ENCODE measurements at places on chromosomes 12 and 14.
A peak's percentile ranks its signal among the peaks of the same experiment; 100 is the strongest.

DNA sequence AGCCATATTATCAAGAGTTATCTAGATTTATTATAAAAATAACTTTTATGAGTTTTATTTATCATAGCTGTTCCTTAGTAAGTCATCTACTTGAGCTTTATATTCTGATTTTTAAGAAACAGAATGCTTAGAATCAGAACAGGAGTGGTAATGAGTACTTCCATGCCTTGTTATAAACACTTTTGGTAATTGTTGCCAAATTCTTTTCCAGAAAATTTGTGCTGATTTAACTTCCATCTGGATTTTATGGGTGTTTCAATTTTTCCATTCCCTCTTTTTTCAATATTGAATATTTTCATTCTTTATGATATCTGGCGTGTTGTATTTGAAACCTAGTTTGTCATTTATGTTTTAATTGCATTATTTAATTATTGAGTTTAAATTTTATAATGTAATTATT lies 131.2 kb downstream of the MSRB3 start:
- no peak for DNase-seq

- DNase-seq = no peak
Observed at GRCh38 chr14:105313381-105314286, 914 bp upstream of the PACS2 start.

GRCh38 chr14:92154283-92154942 lies 32.6 kb downstream of the CPSF2 start:
- no peak for DNase-seq

GRCh38 chr12:111673503-111673902 lies 12.3 kb downstream of the BRAP start:
- no peak for DNase-seq

- no peak for DNase-seq
Observed at GRCh38 chr12:2681450-2682205, 113.1 kb upstream of the FKBP4 start.

GRCh38 chr14:100100032-100100703 lies 34.9 kb downstream of the EVL start:
- no peak for DNase-seq

DNA sequence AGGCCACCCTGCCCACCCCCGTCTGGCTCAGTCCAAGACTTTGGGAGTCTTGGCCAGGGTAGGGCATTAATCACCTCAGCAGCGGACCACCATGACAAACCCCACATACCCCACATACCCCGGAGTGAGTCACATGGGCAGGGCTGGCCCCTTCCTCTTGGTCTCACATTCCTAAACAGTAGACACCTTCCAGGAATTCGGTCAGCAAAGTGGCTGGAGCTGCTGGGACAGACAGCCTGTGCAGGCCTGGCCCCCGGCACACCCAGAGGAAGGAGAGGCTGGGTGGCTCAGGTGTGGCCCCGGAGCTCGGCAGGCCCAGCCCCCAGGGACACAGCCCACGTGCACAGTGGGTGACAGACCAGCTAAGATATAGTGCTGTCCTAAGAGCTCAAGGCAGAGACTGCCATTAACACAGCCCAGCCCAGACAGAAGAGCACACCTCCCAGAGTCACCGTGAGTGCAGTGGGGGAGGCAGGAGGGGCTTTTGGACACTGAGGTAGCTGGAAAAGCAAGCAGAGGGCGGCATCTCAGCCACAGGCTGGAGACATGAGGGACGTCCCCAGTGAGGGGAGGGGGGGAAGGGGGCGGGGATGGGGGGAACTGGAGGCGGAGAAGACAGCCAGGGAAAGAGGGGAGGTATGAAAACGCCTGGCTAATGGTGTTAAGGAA lies 24.0 kb downstream of the CCDC85C start:
- no peak for DNase-seq

DNA sequence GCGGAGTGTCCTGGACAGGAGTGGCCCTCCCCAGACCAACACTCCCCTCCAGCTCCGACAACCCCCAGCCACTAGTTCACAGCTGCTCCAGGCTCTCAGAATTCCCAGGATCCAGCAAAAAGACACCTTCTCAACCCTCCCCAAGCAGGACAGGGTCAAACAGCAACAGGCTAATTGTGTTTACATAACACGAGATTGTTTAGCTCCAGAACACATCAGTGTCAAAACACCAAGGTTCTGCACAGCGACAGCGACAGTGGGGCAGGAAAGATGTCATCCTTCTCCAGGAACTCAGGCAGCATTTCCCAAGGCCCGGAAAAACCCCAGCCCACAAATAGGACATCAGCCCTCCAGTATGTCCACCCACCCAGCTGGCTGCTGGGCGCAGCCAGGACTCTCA lies 16.5 kb downstream of the ITPK1 start:
- DNase-seq = no peak

- no peak for DNase-seq
Observed at GRCh38 chr14:68229423-68230100, 410.0 kb downstream of the RAD51B start.

DNA sequence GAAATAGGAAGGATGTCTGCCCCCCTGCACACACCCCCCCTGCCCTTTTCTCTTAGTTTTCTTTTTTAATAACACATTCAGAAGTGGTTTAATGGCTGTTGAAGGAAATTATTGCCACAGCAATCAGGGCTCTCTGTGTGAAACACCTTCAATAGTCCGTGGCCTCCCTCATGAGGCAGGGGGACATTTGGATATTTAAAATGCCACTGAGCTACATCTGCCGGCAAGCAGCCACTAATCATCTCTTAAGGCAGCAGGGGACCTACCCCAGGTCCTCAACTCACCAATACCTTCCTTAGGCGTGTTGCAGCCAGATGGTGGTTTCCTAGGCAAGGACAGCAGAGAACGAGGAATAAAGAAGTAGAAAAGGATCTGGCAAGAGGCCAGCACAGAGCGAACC lies 283.2 kb downstream of the TTC8 start:
- DNase-seq = no peak

DNA sequence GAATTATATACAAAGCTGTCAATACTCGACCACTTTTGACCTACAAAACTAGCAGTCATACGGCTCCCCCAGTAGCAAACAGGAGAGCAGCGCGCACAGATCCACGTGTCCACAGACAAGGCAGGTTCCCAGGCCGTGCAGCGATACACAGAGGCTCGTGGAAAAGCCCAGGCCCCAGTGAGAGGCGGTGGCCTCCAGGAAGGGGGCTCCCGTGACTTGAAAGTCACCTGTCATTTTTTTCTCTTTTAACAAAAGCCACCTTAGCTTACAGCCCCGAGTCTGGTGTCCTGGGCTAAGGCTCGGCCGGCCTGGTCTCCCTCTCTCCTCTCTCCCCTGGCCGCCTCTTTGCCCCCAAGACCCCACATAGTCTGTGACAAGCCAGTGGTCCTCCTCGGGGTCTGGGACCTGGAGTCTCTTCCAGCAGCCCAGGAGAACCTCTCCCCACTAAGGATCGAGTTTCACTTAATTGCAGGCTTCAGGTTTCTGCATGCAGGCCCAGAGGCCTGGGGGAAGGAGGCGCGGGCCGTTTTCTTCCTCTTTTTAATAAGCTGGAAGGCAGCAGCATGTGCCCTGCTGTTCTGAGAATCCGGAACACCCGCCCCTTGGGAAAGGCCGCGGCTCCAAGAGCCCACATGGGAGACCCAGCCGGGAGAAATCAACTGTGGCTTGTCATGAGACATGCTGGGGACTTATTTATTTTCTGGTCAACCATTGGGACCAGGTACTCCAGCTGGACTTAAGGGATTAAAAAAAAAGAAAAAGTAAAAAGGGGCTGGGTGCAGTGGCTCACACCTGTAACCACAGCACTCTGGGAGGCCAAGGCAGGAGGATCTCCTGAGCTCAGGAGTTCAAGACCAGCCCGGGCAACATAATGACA lies 15.9 kb downstream of the NCOR2 start:
- DNase-seq = no peak

DNA sequence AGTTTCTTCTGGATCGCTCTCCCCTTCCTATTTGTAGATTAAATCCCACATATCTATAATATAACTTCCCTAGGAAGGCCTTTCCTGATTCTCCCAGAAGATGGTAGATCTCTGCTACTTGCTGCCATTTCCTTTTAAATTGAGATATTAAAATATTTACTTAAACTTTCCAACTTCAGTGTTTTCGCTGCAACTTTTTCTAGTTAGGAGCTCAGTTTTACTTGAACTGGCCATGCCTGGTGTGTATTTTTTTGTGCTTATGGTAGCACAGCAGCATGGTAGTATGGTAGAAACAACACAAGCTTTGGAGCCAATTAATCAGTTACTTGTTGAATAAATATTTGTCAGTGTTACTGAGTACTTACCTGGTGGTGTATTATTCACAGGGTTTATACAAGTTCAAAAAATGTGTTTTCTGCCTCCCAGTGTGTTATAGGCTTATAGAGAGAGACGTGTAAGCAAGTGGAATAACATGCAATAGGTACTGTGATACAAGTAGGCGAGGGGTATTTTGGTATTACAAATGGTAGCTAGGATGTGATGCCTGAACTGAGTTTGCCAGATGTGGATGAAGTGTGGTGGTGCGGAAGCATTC lies 2.9 kb downstream of the POLR3B start:
- DNase-seq = no peak

GRCh38 chr12:57109207-57110103 lies 1.7 kb downstream of the STAT6 start:
- DNase-seq = no peak

DNA sequence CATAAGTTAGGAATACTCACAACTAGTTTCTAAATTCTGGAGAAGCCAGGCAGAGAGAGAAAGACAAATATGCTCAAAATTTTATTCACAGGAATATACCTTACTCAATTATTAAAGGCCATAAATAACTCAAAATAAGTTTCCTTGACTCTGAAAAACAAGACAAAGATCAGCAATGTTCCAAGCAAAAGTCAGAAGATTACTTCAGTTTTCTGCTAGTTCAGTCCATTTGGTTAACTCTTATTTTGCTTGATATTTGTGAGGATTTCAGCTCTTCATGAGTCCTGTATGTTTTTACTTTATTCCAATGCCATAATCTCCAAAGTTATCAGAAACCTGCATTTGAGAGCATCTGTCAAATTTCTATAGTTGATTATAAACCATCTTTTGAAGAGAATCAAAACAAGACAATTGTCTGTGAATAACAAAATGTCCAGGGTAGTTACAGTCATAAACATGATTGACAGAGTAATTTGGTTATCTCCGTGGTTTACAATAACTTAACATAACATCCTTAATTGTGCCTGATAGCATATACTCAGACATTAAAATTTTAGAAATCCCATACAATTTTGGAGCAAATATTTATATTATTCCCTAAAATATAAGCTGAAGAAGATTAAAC lies 17.1 kb downstream of the ASCL4 start:
- DNase-seq = no peak

DNA sequence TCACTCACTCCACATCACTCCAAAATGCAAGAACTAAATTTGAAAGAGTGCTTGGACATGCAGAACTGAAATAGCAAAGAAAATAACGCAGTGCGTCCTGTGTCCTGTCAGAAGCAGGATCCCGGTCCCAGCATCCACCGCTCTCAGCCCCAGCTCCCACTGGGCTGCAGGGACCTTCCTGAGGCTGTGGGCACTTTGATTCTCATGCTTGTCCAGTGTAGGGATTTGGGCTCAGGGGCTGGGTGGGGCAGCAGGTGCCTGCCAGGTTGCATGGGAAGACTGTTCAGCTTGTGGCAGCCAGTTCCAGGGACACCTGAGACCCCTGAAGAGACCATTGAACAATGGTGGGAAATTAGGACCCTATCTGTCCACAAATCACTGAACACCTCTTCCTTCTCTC lies 140.0 kb upstream of the FKBP4 start:
- DNase-seq = no peak

- no peak for DNase-seq
Observed at GRCh38 chr12:14937689-14938088, 648 bp downstream of the ERP27 start.

DNA sequence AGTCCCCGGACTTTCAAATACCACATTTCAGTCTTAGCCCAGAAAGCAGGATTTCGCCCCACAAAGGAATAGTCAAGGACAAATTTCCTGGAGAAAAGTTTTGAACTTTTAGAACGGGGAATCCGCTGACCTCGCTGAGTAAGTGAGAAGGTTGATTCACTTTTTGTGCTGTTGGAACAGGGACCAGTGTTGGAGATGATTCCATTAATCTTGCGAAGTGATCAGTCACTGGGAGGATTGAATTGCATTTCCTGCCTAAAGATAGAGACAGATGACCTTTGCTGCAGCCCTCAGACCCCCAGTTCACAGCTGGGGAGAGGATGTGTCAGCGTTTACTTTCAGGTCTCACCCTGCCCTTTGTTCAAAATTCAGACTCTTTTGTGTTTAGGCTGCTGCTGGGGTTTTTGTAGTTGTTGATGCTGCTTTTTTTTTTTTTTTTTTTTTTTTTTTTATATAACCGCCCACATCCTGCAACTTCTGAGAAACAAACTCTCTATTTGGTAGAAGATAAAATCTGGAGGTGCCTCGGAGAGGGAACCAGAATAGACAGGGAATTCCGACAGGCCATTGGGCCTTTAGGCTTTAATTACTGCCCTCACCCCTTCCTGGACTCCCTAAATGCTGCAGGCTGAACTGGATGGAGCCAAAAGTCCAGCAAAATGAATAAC lies 9.8 kb upstream of the KDM2B start:
- DNase-seq = peak; percentile 41

- no peak for DNase-seq
Observed at GRCh38 chr12:63930971-63931370, 86.5 kb downstream of the SRGAP1 start.

- DNase-seq = no peak
Observed at GRCh38 chr14:70811050-70811449, 1.7 kb upstream of the MAP3K9 start.

GRCh38 chr14:49865431-49865859 lies 12.9 kb upstream of the NEMF start:
- DNase-seq = peak; percentile 64

DNA sequence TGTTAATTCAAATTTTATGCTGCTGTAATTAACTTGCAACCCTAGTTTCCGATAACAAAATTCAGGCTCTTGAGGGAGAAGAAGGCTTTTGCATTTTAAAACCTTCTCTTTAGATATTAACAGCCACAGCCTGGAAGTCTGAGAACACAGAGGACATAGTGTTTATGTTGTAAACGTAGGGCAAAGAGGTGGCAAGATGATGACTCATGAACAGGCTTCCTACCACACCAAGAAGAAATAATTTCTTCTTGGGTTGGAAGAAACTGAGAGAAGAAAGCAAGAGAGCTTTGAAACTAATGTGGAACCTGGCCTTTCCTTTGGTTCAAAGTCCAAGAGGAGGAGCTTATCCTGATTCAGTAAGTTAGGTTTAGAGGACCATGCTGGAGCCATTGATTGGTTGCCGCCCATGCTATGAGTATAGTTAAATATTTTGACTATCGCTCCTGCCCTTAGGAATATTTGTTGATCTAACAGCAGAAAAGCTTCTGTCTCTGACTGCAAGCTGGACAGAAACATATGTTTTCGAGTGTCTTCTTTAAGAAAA lies 31.8 kb downstream of the CCDC198 start:
- DNase-seq = no peak

DNA sequence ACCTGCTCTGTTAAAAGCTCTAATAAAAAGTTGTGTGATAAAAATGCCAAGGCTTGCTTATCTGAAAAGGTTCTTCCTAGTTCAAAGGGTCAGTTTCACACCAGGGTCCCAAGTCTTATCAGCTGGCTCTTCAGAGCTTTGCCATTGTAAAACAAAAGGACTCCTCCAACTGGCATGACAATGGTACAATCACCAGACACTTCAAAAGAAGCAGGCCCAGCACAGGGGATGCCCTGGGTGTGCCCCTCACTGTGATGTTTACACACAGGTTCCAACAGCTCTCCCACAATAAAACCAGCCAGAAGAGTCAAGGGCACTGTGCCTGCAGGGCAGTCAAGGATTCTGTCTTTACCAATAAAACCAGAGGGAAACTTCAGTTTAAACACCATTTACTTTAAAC lies 78.7 kb downstream of the PRICKLE1 start:
- DNase-seq = no peak

GRCh38 chr12:14976658-14977057 lies 3.8 kb downstream of the PDE6H start:
- no peak for DNase-seq

GRCh38 chr12:22248121-22248520 lies 86.4 kb downstream of the ST8SIA1 start:
- DNase-seq = no peak
